ENCODE measurements at places on chromosomes 7 and 10.
A peak's percentile ranks its signal among the peaks of the same experiment; 100 is the strongest.

DNA sequence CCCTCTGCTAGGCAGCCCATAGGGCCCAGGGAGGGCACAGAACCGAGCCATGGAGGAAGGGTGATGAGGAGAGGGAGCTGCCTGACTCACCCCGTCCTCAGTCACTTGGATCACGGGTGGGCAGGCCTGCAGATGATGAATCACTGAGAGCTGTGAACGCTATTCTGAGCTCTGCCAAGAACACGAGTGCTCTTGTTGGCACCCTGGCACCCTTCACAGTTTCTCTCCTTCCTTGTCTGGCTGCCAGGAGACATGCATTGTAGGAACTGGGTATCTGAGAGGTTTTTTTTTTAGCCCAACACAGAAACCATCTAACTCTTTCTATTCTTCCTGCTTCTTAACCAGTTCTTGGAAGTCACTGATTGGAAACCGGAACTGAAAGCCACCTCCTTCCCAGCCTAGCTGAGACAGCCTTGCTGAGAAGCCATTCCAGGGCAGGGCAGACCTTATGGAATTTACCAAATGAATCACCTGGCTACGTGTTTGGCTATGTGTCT is 82.1 kb downstream of the SLC37A3 start:
- H3K4me1 ChIP-seq: peaks cover 8% of the 10 kb centered on the region
- H3K27me3 ChIP-seq: no peaks in the 10 kb centered on the region
- H3K36me3 ChIP-seq: no peaks in the 10 kb centered on the region
- peak; percentile 41 for DNase-seq
- H3K27ac ChIP-seq: no peak overlapping the region

GRCh38 chr10:28426392-28427159 is 106.3 kb upstream of the WAC start:
- H3K4me3 ChIP-seq: no peak overlapping the region
- no peak overlapping the region for H3K27ac ChIP-seq
- H3K36me3 ChIP-seq: no peaks in the 10 kb centered on the region
- DNase-seq: no peak
- no peaks in the 10 kb centered on the region for H3K27me3 ChIP-seq

DNA sequence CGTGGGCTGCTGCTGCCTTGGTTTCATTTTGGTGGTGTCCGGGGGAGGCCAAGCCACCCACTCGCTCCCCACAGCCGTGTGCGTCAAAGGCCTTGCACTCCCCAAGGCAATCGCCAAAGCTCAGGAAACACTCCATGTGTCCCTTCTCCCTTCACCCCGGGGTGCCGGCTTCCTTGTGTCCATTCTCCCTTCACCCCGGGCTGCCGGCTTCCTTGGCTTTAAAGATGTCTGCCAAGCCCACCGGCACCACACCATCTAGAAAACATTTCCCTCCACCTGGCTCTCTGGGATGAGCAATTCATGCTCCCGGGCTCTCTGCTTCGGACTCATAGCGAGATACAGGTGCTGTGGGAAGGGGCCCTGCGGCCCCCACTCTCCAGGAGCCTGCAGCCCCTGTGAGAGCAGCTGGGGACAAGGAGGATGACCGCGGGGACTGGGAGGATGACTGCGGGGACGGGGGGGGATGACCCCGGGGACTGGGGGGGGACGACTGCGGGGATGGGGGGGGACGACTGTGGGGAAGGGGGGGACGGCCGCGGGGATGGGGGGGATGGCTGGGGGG is 322.1 kb downstream of the DNAJB6 start:
- no peak for DNase-seq
- H3K4me1 ChIP-seq: no peaks in the 10 kb centered on the region
- H3K36me3 ChIP-seq: no peaks in the 10 kb centered on the region
- no peak overlapping the region for H3K27ac ChIP-seq

GRCh38 chr7:102230593-102230992 is 56.1 kb upstream of the SH2B2 start:
- H3K4me1 ChIP-seq: no peaks in the 10 kb centered on the region
- H3K27ac ChIP-seq: no peak overlapping the region
- DNase-seq: no peak
- no peaks in the 10 kb centered on the region for H3K27me3 ChIP-seq
- no peak overlapping the region for H3K4me3 ChIP-seq

DNA sequence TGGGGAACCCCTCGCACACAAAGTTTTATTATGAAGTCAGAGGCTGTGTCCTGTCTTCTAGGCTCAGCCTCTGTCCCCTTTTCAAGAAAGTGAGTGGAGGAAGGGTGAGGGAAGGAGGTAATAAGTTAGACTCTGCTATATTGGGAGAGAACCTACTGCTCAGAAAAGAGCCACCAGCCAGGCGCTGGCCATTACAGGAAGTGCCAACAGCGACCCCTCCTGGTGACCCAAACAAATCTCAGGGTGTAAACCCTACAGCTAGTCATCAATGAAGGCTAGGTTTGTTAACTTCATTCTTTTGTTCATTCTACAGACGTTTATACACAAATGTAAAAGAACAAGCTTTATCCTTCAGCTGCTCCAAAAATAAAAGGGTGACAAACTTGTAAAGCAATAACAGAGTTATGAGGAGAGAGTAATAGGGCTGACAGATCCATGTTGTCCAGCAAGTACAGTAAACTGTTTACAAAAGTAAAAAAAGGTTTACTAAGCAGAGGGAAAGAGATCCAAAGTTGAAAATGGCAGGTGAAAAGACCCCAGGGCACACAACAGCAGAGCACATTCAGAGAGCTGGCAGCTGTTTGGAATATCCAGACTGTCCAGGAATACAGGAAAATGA is 82.7 kb downstream of the FAM204A start:
- no peak overlapping the region for H3K27ac ChIP-seq
- H3K27me3 ChIP-seq: peaks cover 28% of the 10 kb centered on the region
- H3K4me3 ChIP-seq: no peak overlapping the region

DNA sequence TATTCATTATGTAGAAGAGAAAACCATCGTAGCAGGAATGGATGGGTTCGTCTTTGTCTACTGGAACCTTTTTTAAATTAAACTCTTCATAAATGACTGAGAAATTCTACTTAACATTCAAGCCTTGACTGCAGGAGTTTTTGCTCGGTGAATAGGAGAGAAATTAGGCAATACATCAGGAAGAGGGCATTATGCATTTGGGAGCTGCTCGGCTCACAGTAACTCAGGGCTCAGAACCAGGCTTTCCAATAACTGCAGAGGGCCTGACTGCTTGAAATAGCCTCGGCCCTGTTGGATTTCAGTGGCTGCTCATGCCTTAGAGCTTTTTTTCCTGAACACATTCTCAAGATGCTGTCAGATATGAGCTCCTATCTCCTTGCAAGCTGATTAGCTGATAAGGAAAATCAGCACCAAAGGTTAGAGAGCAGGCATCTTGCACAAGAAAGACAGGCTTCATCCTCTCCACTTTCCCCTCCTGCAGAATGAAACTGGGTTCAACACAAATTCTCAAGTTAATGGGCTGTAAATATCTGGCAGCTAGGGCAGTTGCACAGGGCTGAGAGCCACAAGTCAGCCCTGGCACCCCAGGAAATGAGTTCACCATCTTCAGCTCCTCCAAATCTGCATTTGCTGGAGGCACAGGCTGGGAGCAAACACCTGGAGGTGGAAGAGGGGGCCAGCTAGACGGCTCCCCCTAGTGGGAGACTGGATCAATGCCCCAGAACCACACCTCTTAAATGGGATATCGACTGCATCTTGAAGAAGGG is 24.3 kb downstream of the TECTB start:
- no peak overlapping the region for H3K4me3 ChIP-seq
- H3K27ac ChIP-seq: peak overlapping the region; percentile 21
- DNase-seq: peak; percentile 42
- H3K27me3 ChIP-seq: no peaks in the 10 kb centered on the region
- H3K36me3 ChIP-seq: no peaks in the 10 kb centered on the region
- peaks cover 23% of the 10 kb centered on the region for H3K4me1 ChIP-seq

DNA sequence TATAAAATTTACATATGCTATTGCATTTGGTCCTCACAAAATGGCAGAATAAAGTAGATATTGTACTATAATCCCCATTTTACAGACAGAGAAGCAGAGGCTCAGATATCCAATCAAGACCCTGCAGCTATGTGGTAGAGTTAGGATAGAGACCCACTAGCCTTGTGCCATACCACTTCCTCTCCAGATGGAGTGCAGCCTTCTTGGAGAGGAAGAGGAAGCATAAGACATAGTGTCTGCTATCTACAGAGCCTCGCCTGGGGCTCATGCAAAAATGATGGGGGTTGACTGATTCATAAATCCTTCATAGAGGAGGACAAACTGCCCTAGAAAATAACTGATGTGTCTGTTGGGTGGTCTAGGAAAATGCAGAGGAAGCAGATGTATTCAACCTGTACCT is 447.3 kb downstream of the KCNMA1 start:
- H3K4me1 ChIP-seq: no peaks in the 10 kb centered on the region
- H3K27me3 ChIP-seq: no peaks in the 10 kb centered on the region

GRCh38 chr10:52677086-52677485 is 95.5 kb downstream of the MBL2 start:
- H3K4me1 ChIP-seq: peaks cover 3% of the 10 kb centered on the region
- no peak overlapping the region for H3K4me3 ChIP-seq
- no peak for DNase-seq
- H3K27ac ChIP-seq: no peak overlapping the region

- H3K27me3 ChIP-seq: no peaks in the 10 kb centered on the region
- H3K4me1 ChIP-seq: peaks cover 3% of the 10 kb centered on the region
- no peak for DNase-seq
- H3K4me3 ChIP-seq: no peak overlapping the region
- H3K27ac ChIP-seq: no peak overlapping the region
- peaks cover 4% of the 10 kb centered on the region for H3K36me3 ChIP-seq
Measured at GRCh38 chr10:69403519-69403918, 13.2 kb downstream of the TACR2 start.

GRCh38 chr10:43075612-43076003 is 1.3 kb upstream of the RET start:
- no peaks in the 10 kb centered on the region for H3K36me3 ChIP-seq
- DNase-seq: peak; percentile 26
- H3K27ac ChIP-seq: no peak overlapping the region
- H3K4me1 ChIP-seq: no peaks in the 10 kb centered on the region

DNA sequence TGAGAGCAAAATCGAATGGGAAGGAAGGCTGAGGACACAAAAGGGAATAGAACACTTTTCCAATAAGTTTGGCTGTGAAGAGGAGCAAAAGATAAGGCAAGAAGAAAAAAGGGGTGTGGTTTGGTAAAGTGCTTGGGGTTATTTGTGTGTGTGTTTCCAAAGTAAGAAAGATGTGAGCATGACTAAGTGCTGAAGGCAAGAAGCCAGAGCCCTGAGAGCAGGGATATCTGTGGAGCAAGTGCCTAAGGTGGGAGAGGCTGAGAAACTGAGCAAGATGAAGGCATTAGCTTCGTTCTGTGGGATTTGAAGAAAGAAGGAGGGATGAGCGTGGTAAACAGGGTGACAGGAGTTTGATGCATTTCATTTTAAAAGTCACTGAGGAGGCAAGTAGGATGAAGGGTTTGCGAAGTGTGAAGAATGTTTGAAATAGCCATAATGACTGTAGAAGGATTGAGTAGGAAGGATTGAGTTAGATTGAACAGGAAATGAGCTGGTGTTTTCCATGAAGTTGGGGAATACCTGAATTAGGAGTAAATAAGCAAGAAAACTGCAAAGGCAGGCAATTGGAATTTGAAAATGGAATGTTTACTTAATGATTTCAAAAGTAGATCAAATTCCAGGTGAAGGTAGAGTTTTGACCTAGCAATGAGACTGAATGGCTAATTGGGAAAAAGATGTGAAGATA is 19.9 kb upstream of the SP4 start:
- no peak overlapping the region for H3K4me3 ChIP-seq
- H3K4me1 ChIP-seq: no peaks in the 10 kb centered on the region
- H3K36me3 ChIP-seq: no peaks in the 10 kb centered on the region
- H3K27me3 ChIP-seq: peaks cover 26% of the 10 kb centered on the region
- H3K27ac ChIP-seq: no peak overlapping the region

DNA sequence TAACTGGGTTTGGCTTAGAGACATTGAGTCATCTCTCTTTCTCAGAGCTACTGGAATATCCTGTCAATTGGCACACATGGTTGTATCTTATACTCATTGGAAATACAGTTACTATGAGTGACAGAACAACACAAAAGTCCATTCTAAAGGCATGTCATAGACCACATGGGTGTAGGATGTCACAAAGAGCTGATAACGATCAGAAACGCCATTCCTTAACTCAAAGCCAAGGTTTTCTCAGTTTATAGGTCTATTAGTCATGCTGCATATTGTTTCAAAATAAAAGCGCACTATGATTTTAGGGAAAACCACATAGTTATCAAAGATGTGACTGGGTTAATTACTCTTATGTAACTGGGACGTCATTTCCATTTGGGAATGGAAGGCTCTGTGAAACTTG is 147.2 kb upstream of the FAM171A1 start:
- no peaks in the 10 kb centered on the region for H3K36me3 ChIP-seq
- no peak overlapping the region for H3K27ac ChIP-seq
- H3K27me3 ChIP-seq: no peaks in the 10 kb centered on the region
- no peaks in the 10 kb centered on the region for H3K4me1 ChIP-seq

- DNase-seq: no peak
- H3K36me3 ChIP-seq: no peaks in the 10 kb centered on the region
- H3K4me3 ChIP-seq: no peak overlapping the region
- no peaks in the 10 kb centered on the region for H3K4me1 ChIP-seq
- H3K27ac ChIP-seq: no peak overlapping the region
Measured at GRCh38 chr10:66586073-66586472, 339.8 kb upstream of the LRRTM3 start.

DNA sequence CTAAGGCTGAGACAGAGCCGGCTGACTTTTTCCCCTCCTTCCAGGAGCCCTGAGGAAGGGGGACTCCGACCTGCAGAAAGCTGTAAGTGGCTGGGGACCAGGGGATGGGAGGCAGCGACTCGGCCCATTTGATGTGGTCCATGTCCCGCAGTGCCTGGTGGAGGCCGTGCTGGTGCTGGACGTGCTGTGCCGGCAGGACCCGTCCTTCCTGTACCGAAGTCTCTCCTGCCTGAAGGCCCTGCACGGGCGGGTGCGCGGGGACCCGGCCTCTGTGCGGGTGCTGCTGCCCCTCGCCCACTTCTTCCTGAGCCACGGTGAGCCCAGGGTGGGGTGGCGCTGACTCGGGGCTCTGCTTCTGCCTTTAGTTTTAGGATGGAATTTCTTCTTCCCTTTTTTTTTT is 9.9 kb downstream of the AP5Z1 start:
- H3K27me3 ChIP-seq: no peaks in the 10 kb centered on the region
- no peak for DNase-seq
- no peak overlapping the region for H3K4me3 ChIP-seq
- H3K4me1 ChIP-seq: no peaks in the 10 kb centered on the region
